Mesendoderm (in vitro differentiated cells): ENCODE measurements at places on chromosomes 3 and 15.

- DNase-seq: peak; percentile 68
These were observed 48.0 kb upstream of the SCAANT1 start for GRCh38 chr3:63960048-63960711.

DNA sequence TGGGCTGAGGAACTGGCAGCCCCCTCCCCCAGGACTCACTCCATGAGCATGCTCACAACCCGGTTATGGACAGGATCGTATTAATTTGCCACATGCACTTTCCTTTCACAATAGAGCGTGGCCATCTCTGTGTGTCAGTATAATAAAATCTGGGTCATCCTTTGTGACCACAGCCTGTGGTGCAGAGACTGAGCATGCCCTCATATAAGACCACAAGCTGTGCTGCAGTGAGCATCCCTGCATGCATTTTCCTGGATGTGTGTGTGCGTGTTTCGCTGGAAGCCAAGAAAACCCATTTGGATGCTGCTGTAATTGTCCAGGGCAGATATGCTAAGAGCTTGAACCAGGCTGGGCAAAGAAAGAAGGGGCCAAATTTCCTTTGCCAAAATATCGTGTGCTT is 39.7 kb downstream of the CYP11A1 start:
- DNase-seq: no peak

- DNase-seq: peak; percentile 97
These were observed 229.1 kb upstream of the ADAMTS9 start for GRCh38 chr3:64916937-64917336.

DNA sequence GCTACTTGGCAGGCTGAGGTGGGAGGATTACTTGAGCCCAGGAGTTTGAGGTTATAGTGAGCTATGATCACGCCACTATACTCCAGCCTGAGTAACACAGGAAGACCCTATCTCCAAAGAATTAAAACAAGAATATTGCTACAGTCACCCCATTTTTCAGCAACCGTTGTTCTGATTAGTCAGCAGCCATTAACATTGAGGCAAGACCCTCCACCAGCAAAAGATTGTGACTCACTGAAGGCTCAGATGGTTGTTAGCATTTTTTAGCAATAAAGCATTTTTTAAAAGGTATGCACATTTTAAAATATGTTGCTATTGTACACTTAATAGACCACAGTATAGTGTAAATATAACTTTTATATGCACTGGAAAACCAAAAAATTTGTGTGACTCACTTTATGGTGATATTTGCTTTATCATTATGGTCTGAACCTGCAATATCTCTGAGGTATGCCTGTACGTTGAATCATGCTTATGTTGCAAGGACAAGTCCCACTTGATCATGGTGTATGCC is 492.6 kb downstream of the SQOR start:
- DNase-seq: no peak

- peak; percentile 82 for DNase-seq
These were observed 639 bp downstream of the FOXP1 start for GRCh38 chr3:71582612-71583565.

DNA sequence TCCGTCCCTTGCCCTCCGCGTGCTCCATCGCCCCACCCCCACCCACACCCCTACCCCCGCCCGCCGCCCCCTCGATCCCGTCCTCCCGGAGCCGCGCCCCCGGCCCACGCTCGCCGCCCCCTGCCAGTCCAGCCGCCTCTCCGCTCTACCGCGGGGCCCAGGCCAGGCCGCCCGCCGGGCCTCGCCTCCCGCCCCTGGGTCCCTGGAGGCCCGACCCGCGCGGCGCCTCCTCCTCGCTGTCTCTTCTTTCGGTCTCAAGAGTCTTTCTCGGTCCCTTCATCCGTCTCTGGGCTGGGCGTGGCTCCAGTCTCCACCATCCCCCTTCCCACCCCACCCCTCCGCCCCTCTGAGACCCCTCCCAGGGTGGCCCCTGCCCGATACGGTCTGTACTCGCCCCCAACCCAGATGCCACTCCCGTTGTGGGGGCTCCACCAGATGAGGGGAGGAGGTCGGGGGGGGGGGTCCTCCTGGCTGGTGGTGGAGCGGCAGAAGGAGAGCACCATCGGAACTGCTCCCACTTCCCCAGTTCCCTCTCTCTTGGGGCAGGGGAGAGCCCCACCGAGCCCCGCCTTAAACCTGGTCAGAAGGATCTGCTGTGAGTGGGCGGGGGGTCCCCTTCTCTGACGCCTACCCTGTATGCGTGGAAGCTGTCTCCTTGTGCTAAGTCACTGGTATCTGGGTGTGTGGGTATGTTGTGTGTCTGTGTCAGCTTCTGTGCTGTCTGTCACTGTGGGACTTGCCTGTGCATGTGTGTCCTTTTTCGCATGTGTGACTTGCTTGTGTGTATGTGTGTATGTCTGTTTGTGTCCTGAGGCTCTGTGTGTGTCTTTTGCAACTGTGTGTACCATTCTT is 1.0 kb downstream of the PRKCD start:
- DNase-seq: peak; percentile 59

DNA sequence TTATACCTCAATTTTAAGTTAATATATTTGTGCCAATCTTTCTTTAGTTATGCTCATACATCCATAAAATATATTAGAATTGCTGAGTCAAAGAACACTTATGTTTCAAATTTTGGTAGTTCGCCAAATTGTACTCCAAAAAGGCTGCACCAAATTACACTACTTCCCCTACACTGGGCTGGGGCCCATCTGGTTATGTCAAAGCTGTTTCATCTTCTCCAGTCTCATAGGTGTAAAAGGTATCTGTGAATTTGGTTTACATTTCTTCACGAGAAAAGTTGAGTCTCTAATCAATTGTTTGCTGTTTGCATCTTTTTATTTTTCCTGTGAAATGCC is 706 bp downstream of the FSIP1 start:
- DNase-seq: no peak

DNA sequence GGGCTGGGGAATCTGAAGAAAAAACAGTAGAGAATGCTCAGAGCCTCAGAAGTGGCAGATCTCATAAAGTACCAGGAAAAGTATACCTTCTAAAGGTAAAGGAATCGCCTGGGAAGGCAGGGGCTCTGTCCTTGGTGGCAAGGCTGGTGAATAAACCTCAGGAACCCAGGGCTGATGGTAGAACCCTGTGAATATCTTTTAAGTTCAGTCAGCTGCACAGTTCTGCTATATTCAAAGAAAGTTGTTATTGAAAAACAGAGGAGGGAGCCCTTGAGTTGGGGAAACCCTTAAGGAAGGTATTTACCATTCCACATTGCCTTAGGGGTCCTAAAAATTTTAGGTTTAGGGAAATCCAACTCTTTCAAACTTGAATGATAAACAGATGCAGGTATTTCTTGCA is 31.2 kb downstream of the ZPLD1 start:
- DNase-seq: peak; percentile 16

- DNase-seq: no peak
These were observed 232.9 kb upstream of the GPR149 start for GRCh38 chr3:154662851-154663250.

- no peak for DNase-seq
These were observed 4.2 kb downstream of the PRR23B start for GRCh38 chr3:139016430-139017048.

GRCh38 chr3:50652709-50653108 is 22.0 kb upstream of the DOCK3 start:
- DNase-seq: peak; percentile 77

GRCh38 chr15:25226360-25226759 is 212.5 kb downstream of the UBE3A start:
- DNase-seq: no peak

GRCh38 chr3:45477838-45478237 is 89.5 kb downstream of the LARS2 start:
- DNase-seq: no peak

DNA sequence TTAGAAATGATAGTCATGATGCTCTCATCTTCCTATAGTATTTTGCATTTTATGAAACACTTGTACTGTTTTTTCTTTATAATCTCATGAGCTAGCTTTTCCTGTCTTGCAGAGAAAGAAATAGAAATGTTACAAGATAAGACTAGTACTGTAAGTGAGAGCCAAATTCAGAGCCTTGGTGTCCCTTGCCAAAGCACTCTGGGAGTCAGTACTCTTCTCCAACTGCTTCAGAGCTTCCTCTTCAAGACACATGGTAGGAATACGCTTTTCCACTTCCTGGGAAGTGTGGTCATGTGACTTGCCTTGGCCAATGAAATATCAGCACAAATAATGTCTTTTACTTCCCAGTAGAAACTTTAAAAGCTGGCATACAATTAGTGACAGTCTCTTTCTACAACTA is 112.4 kb downstream of the SEMA6D start:
- DNase-seq: no peak

- DNase-seq: no peak
These were observed 85.6 kb downstream of the NEDD4 start for GRCh38 chr15:55907797-55908196.

DNA sequence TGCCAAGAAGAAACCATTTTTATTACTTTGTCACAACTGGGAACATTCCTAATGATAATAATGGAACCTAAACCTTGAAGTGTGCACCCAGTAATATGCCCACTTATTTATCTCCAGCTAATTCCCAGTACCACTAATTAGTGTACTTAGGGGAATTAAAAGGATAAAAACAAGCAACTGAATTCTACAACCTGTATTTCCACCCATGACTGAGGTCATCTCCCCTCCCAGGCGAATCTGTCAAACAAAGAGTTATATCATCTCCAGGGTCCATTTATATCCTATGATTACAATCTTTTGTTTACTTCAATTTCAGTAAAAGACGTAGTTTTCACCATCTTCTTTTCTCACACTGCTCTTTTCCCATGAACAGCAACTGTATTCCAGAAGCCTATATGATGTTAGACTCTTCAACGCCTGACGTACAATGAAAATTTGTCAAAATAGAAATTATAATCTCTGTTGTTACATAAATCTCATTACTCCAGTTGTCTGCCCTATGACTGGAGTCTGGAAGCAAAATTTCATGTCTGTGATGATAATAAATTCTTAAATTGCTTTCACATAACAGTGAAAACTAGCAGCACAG is 177.6 kb downstream of the GOLIM4 start:
- DNase-seq: no peak

GRCh38 chr3:57063032-57063431 is 2.6 kb downstream of the SPATA12 start:
- DNase-seq: no peak

DNA sequence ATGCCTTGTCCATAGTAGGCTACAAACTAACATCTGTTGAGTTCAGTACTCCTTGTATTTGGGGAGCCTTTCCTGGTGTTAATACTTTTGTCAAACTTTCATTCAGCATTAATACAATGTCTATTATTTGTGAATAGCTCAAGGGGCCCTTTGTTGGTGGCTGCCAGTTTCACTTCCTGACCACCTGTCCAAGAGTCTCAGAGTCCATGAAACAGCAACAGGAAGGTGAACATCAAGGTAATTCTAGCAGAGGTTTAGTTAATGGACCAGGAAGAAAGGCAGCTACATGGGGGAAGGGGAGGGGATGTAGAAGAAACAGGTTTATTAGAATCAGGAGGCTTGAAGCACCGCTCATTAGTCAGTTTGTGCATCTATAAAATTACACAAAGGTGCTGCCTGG is 386.9 kb downstream of the PDCD6IP start:
- no peak for DNase-seq

- no peak for DNase-seq
These were observed at the start of gene LSMEM2 for GRCh38 chr3:50278880-50279224. LSMEM2 (plus strand) TSS chr3:50279087; CDS start chr3:50279114, 27 bp downstream.

DNA sequence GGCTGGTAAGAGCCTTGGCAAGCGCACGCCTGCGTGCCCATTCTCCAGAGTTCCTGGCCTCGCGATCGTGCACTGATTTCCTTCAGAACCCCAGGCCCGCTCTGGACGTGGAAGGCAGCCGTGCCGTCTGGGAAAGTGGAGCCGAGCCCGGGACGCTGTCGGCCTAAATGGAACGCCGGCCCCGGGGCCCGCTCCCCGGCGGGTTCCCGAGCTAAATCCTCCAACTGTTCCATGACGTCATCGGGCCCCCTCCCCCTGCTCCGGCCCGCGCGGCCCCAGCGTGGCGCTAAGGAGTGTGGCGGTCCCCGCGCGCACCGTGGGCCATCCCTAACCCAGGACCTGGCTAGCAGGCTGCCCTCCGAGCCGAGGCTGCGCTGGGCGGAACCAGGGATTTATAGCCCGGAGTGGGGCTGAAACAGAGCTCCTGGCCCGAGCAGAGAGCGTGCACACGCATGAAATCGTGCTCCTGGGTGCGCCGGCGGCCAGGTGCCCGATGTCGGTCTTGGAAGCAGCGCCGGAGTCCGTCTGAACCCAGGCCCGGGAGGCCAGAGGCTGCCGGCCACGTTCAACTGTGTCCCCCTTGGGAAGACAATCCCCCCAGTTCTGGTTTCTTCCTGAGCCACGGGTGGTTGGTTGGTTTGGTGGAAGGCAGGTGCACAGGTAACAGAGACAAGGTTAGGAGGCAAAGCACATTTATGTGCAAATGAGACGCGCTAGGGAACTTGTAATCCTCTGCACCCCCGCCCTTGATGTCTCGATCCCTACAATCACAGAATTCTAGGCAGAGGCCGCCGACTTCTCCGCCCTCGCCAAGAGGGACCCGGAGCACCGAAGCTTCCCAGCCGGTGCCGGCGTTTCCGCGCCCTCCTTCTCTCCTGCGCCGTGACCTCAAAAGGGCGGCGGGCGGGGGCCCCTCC is 84.9 kb upstream of the ETV5 start:
- peak; percentile 54 for DNase-seq

DNA sequence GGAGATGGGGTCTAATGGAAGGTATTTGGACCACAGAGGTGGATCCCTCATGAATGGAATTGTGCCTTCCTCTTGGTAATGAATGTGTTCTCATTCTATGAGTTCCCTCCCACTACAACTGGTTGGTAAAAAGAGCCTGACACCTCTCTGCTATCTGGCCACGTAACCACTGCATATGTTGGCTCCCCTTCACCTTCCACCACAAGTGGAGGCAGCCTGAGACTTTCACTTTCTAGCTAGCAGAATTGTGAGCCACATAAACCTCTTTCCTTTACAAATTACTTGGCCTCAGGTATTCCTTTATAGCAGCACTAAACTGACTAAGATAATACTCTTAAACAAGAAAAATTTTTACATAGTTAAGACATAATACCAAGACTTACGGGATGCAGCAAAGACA is 155.3 kb downstream of the NR1I2 start:
- DNase-seq: peak; percentile 14

DNA sequence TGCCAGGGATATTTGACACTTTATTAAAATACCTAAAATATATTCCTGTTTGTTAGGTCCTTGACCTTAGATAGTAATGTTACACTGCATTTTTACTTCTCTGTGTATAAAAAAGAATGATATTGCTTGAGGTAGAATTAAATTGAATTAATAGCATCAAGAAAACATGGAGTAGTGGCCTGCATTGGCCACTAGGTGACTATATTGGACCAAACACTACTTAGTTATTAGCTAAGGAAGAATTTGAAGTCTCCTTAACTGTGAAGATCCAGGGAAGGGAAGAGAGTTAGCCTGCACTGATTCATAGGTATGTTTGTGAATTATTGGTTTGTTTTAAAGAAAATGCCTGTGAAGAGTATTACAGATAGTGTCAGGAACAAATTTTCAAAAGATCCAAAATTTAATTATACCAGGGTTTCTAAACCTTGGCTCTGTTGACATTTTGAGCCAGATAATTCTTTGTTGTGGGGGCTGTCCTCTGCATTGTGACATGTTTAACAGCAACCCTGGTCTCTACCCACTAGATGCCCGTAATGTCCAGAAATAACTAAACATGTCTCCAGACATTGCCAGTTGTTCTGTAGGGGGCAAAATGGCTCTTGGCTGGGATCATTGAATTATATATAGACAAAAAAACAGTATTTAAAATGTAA is 103.6 kb upstream of the THSD4 start:
- peak; percentile 31 for DNase-seq

GRCh38 chr15:66292571-66293418 is 573 bp upstream of the DIS3L start:
- no peak for DNase-seq
